ENCODE measurements at places on chromosomes 6 and 20. TPM values are rescaled to one million over a fixed set of nuclear protein-coding genes. Genes with fewer than 3 reads are reported as not detected.

The VSX1 gene
- 0.06 TPM for total RNA-seq

The SLC26A8 gene
- not detected for total RNA-seq

The AVP gene
- total RNA-seq = not detected

The SCUBE3 gene
- total RNA-seq = 0.36 TPM

The KCNQ5 gene
- total RNA-seq = not detected

The LRRC1 gene
- 5.1 TPM for total RNA-seq

The OR2J3 gene
- total RNA-seq = not detected

The GPLD1 gene
- 0.23 TPM for total RNA-seq

The CLPSL2 gene
- not detected for total RNA-seq

The RNF39 gene
- total RNA-seq = not detected

The HSPA1B gene
- 106 TPM for total RNA-seq

The TSHZ2 gene
- total RNA-seq = not detected

The SIRPG gene
- total RNA-seq = not detected

The CNR1 gene
- total RNA-seq = 9.3 TPM

DNA sequence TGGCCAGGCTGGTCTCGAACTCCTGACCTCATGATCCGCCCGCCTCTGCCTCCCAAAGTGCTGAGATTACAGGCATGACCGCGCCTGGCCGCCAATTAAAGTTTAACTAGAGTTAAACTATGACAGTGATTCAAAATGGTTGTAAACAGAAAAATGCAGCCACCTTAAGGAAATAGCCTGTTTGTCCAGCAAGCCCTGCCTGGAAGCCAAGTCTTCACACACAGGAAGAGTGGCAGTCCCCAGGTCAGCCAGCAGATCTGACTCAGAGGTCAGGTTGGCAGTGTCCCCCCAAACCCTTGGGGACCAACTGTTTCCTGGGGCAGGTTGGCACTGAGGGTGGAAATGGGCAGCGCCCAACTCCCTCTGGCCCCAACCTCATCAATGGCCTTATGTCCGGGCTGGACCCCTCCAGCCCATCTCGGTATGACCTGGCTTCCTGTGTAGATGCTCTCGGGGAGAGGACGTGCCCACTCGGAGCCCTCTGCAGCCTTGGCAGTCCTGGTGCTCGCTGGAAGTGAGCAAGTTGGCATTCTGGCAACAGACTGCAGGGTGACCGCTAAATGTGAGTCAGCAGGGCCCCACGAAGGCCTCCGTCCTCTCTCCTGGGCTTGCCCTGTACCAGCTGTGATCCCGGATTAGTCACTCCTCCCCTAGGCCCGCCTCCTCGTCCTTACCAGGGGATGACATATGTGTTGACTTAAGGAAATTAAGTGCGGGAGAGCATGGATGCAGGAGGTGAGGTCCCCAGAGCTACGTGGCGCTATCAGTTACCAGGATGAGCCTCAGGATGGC, 9.7 kb upstream of the HSP90AB1 start:
- DNase-seq = peak; percentile 94
- peaks cover 14% of the 10 kb centered on the region for H3K36me3 ChIP-seq
- peak overlapping the region; percentile 55 for H3K4me3 ChIP-seq
- peak overlapping the region; percentile 75 for H3K27ac ChIP-seq
- H3K4me1 ChIP-seq = peaks cover 6% of the 10 kb centered on the region

GRCh38 chr6:13814176-13814937, at the start of gene MCUR1:
TSS of gene MCUR1 (minus strand) at chr6:13814557. CDS start at chr6:13814429, 128 bp downstream.
- peak; percentile 78 for DNase-seq
- H3K4me1 ChIP-seq = no peaks in the 10 kb centered on the region
- H3K36me3 ChIP-seq = no peaks in the 10 kb centered on the region
- H3K27me3 ChIP-seq = no peaks in the 10 kb centered on the region
- H3K4me3 ChIP-seq = peak within 1 kb of the TSS; percentile 89

DNA sequence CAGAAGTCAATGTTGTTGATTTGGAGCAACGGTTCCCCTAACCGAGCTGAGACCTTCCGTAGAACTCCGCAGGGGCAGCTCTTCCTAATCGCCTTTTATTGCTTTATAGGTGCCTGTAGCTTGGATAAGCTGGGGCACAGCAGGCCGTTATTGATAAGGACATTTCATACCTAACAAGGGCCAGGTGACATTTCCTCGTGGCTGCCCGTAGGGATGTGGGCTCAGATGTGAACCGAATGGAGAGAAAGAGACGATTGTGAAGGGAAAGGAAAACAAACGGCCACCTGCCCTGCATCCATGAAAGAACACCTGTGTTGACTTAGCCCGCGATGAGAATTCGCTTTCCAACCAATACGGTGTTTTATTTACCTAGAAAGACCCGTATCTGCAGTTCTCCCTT, 53.3 kb upstream of the DACT2 start:
- H3K4me3 ChIP-seq = no peak overlapping the region
- no peaks in the 10 kb centered on the region for H3K36me3 ChIP-seq
- no peaks in the 10 kb centered on the region for H3K4me1 ChIP-seq
- no peak for DNase-seq
- peaks cover 7% of the 10 kb centered on the region for H3K27me3 ChIP-seq

- DNase-seq = no peak
- no peak overlapping the region for H3K27ac ChIP-seq
- H3K36me3 ChIP-seq = no peaks in the 10 kb centered on the region
- H3K27me3 ChIP-seq = no peaks in the 10 kb centered on the region
- H3K4me1 ChIP-seq = no peaks in the 10 kb centered on the region
Measured at GRCh38 chr6:46510651-46511050, 19.4 kb upstream of the RCAN2 start.

- no peaks in the 10 kb centered on the region for H3K4me1 ChIP-seq
- DNase-seq = no peak
- H3K36me3 ChIP-seq = no peaks in the 10 kb centered on the region
Measured at GRCh38 chr6:148682990-148683389, 63.8 kb upstream of the UST start.

- no peaks in the 10 kb centered on the region for H3K36me3 ChIP-seq
- no peak overlapping the region for H3K27ac ChIP-seq
- no peak for DNase-seq
- H3K4me3 ChIP-seq = no peak overlapping the region
Measured at GRCh38 chr6:22906091-22906549, 336.8 kb downstream of the HDGFL1 start.

GRCh38 chr20:47754388-47754715, 30.9 kb downstream of the SULF2 start:
- H3K4me1 ChIP-seq = peaks cover under 1% of the 10 kb centered on the region
- no peak overlapping the region for H3K27ac ChIP-seq

- no peaks in the 10 kb centered on the region for H3K4me1 ChIP-seq
- no peaks in the 10 kb centered on the region for H3K27me3 ChIP-seq
- H3K4me3 ChIP-seq = no peak overlapping the region
- H3K36me3 ChIP-seq = 0 out of 2 replicates have a peak, but pooled peaks cover 4% of the 10 kb centered on the region
- DNase-seq = no peak
Measured at GRCh38 chr6:69732045-69732444, 64.8 kb downstream of the LMBRD1 start.

- H3K4me3 ChIP-seq = no peak overlapping the region
- no peak overlapping the region for H3K27ac ChIP-seq
- no peaks in the 10 kb centered on the region for H3K27me3 ChIP-seq
- H3K4me1 ChIP-seq = peaks cover 13% of the 10 kb centered on the region
Measured at GRCh38 chr20:13736436-13737191, 48.1 kb downstream of the ESF1 start.

GRCh38 chr6:11585426-11586016, 48.0 kb downstream of the TMEM170B start:
- no peak overlapping the region for H3K27ac ChIP-seq
- H3K4me1 ChIP-seq = peaks cover 4% of the 10 kb centered on the region
- no peaks in the 10 kb centered on the region for H3K27me3 ChIP-seq
- H3K36me3 ChIP-seq = no peaks in the 10 kb centered on the region

DNA sequence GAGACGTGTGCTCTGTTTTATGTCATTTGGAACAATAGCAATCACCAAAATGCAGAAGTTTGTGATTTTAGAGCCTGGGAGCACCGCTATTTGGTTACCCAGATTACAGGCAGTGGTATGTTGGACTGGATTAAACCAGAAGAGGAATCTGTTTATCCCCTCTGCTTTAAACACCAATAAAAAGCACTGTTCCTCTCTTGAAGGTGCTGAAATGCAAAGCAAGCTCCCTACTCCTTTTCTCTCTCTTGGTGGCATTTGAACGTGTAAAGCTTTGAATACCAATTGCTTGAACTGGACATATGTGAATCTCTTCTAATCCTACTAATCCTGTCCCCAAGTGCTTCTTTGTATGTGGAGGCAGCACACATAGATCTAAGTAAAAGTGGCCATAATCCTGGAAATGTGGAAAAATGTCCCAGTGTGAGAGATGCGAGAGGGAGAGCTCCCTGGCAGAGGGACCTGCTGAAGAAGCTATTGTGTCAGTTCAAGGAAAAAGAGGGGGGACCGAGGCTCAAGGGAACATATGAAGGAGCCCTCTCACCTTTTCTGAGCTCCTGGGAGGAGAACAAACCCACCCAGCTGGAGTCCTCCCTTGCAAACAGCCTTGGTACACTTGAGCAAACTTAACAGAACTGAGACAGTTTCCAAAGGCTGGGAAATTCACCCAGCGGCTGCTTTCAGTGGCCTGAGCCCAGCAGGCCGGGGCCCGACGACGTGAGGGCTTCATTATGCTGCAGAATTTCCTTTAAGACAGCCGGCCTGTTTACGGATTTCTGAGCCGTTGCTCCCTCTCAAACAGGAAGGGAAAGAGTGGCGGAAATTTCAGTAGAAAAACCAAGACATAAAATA, 18.8 kb upstream of the OLIG3 start:
- no peaks in the 10 kb centered on the region for H3K4me1 ChIP-seq
- peaks cover 11% of the 10 kb centered on the region for H3K27me3 ChIP-seq
- H3K4me3 ChIP-seq = no peak overlapping the region
- no peak overlapping the region for H3K27ac ChIP-seq
- DNase-seq = no peak
- H3K36me3 ChIP-seq = no peaks in the 10 kb centered on the region
